Activated naive CD4-positive, alpha-beta T cell treated with anti-CD3 and anti-CD28 coated beads, Interleukin-2, amount 50 U/mL, for 72 hours (primary cell): ENCODE measurements at places on chromosomes 11 and 22.

DNA sequence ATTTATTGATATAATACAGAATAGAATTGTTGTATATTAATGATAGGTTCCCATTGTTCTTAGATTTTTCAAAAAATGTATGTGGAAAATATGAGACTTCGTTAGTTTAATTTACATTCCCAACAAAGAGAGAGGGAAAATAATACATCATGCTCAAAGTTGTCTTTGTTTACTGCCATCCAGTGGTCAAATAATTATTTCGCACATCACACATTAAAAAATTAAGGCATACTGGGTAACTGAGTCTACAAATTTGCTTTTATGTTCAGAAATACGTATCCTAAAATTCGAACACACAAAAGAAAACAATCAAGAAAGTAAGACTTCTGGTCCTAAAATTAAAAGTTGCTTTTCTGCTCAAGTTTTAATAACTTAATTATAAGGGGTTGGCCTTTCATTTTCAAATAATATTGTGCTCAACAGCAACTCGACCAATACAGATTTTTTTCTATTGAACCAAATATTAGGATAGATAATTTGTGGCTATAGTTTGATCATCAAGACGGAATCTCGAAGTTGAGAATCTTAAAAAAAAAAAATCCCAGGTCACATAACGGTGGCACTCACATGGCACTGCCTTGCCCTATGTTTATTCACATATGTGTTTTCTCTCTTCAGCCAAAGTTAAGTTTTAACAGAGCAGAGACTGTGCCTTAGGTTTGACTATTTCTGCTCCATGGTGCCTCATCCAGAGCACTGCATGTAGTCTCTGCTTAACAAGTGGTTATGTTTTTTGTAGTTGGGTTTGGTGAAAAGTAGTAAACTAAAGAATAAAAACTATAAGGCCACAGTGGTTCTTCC lies 12.3 kb downstream of the PDGFD start:
- no peak for DNase-seq

GRCh38 chr11:2271327-2272227 lies 1.2 kb upstream of the ASCL2 start:
- DNase-seq = no peak

- no peak for DNase-seq
Measured at GRCh38 chr11:114525682-114526081, 34.0 kb downstream of the NXPE1 start.

GRCh38 chr22:22954656-22955055 lies 67.0 kb downstream of the IGLL5 start:
- DNase-seq = peak; percentile 37

DNA sequence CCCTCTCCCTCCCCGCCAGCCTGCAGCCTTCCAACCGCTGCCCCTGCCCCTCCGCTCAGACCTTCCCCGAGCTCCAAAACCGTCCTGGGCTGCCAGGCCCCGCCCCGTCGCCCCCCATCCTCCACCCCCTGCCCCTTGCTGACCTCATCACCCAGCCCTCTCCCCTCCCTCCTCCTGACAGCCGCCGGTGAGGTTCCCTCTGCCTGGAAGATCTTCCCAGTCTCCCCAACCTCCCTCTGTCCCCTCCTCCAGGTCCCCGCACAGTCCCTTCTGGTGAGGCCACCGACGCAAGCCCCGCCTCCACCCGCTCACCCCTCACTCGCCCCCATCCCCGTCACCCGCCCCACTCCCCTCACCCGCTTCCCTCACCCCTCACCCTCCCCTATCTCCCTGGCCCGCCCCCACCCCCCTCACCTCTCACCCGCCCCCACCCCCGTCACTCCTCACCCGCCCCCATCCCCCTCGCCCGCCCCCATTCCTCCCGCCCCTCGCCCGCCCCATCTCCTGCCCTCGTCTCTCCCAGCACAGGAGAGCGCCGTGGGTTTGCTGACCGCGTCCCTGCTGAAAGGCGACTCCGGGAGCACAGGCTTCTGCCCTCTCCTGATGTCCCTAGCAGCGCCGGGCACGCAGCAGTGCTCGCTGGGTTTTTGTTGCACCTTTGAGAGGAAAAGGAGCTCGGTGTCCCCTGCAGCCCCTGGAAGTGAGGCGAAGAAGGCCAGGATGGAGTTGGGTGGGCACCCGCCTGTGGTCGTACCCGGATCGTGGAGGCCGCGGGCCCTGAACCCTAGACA lies 16.4 kb upstream of the UPK3A start:
- DNase-seq = peak; percentile 16

- peak; percentile 45 for DNase-seq
Measured at GRCh38 chr11:75668451-75669297, at the start of gene MAP6. MAP6 (minus strand) TSS chr11:75669038; CDS start chr11:75668369, 669 bp downstream.
